ENCODE measurements at places on chromosomes 5 and 9.

DNA sequence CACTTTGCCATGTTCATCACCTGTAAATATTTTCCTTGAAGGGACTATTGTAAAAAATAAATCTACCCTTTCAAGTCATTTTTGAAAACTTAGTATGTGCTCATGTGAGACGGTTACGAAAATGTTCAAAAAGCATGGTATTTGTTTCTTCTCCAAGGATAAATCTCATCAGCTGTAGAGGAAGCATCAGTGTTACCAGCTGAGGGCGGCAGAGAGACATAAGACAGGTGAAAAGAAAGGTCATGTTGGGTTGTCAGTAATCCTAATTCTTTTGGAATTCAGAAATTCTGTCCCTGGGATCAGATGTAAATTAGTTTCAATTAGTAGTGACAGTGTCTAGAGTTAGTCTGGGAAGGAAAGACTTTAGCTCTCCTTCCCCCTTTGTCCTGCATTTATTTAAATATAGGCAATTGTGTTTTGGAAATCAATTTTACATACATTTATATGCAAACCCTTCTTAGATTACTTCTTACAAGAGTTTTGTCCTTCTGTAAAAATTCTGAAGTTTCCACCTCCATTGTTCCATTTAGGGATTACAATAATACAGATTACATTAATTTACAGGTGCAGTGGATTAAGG lies 791.9 kb upstream of the CDH6 start:
- no peak for DNase-seq

DNA sequence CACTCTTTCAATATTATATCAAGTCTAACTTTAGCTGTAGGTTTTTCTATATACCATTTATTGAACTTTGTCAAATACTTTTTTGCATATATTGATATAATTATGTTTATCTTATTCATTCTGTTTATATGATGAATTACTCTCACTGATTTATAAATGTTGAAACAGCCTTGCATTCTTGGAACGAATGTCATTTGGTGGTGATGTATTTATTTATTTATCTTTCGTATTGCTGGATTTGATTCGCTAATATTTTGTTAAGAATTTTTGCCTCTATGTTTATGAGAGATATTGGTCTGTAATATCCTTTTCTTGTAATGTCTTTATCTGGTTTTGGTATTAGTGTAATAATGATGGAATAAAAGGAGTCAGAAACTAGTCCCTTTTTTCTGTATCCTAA lies 563.9 kb downstream of the ANXA1 start:
- no peak for DNase-seq

DNA sequence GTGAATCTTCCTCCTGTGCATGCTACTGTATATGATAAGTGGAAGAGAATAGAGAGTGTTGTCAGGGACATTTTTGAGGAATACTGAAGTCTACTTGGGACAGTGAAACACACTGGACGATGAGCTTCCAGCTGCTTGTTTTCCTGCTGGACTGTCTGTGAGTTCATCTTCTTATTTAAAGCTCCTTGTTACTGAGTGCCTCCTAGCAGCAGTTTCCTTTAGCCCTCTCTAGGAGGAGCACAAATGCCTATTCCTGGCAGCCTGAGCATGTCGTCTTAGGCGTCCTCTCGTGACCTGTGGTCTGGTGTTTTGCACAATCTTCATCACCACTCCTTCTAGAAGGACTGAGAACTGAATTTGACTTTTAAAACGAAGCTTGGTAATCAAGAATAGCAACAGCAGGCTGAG lies 43.8 kb downstream of the ANKRD33B start:
- no peak for DNase-seq

DNA sequence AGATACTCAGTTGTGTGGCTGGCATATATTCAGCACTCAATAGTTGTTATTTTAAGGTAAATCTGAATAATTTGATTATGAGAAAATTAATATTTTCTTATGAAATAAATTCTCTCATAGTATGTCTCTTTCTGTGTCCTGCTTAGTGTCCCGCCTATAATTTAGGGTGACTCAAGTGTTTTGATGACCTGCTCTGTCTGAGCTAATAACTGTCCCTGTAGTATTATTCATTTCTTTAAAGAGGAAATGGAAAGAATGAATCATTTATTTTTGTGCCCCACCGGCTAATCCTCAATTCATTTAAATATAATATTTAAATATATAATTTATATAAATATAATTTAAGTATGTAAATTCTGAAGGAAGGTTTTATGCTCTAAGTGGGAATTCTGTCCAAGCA lies 4.1 kb downstream of the SLC1A1 start:
- no peak for DNase-seq

DNA sequence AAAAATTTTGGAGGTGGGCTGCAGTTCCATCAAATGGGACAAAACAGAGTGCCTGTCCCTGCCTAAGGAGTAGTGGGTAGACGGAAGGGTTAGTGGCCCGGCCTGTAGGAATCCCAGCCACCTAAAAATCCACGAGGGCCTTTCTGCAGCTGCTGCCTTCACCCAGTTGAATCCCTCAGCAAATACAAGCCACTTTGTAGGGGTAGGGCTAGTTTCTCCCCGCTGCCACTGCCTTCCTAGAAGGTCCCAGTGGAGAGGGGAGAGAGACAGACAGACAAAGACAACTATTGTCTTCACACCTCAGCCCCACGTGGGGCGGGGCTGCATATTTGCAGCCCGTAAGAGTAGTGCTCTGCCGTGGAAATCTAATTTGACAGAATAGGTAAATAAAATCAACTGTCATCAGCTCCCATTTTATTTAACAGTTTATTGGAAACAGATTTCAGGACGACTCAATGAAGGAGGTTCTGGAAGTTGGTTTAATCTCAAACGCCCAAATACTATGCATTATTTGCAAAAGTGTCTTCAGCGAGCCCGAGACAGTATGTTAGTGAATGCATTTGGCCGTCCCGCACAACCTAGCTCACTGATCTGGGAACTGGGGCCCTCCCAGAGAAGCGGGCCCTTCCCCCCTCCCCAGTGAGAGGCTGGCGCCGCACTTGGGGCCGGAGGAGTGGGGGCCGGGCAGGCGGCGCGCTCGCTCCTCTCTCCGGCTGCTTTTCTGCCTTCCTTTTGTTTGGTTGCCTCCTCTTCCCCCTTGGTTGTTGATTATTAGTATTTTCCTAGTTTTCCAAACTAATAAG lies 67.6 kb upstream of the TBCA start:
- no peak for DNase-seq

- DNase-seq = no peak
Measured at GRCh38 chr5:14156290-14156649, 13.1 kb downstream of the TRIO start.

DNA sequence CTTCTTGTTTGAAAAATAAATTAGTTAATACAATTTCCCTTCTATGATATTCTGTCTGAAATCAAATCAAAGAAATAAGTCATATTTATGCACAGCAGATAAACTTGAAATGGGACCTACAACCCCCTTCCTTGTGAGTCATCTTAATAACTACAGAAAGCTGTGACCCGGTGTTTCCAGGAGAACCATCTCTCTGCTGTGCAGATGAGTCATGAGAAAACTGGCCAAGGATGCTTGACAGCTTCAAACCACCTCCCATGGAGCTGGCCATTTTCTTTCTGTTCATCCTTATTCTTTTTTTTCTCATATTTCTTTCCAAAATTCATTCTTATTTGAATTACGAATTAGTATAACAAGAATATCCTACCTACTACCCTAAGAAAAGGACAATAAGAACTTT lies 43.4 kb upstream of the NR4A3 start:
- peak; percentile 81 for DNase-seq

DNA sequence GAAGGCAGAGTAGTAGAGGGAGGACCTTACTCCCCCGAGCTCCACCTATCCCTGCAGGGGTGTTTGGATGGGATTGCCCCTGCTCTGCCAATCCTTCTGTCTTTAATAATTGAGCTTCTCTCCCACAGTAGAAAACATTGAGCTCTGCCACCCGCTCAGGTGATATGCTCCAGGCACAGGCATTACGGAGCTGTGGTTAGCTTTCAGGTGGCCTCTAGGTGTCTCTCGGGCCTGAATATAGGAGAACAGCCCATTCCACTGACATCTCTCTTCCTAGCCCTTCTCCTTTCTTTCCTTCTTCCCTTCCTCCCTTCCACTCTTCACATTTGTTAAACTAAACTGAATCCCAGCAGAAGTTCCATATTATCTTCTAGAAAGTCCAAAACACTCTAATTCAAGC lies 203.4 kb downstream of the SYK start:
- DNase-seq = no peak

- no peak for DNase-seq
Measured at GRCh38 chr9:89978185-89978584, 373.4 kb downstream of the GADD45G start.

GRCh38 chr9:116964258-116964657 lies 277.2 kb downstream of the TRIM32 start:
- no peak for DNase-seq

GRCh38 chr5:167001246-167001645 lies 1290.2 kb upstream of the WWC1 start:
- DNase-seq = no peak

- DNase-seq = no peak
Measured at GRCh38 chr9:277601-278295, 63.1 kb downstream of the DOCK8 start.

GRCh38 chr5:91223886-91224285 lies 159.2 kb downstream of the ARRDC3 start:
- DNase-seq = no peak

- DNase-seq = peak; percentile 45
Measured at GRCh38 chr9:22446589-22446949, at the start of gene DMRTA1. TSS of gene DMRTA1 (plus strand) at chr9:22446824. CDS start at chr9:22447066, 242 bp downstream.

DNA sequence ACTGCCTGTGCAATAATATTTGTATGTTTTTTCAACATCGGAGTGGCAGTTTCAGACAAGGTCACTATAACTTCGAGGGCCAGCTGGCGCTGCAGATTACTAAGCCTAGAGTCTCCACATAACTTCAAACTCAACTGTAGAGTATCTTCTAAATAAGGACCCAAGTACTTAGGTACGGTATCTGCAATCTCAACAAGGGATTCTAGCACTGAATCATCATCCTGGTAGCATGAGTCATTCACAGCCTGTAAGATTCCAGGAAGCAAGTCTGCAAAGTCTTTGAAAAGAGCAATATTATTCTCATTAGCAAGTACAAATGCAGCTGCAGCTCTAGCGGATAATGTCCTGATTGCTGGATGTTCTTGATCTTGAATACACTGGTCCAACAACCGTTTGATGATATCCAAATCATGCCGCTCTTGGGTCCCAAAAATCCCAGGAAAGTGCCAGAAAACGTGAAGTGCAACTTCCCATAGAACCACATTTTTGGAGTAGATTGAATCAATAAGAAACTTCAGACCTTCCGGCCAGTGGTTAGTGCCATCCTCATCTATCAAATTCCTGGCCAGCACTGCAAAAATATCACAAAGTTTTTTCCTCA lies 654 bp downstream of the RANBP6 start:
- peak; percentile 52 for DNase-seq

GRCh38 chr5:1034421-1034905 lies 25.9 kb downstream of the NKD2 start:
- DNase-seq = no peak

Measured in amniotic stem cell (primary cell).